ENCODE measurements at places on chromosomes 1 and 21. TPM values are rescaled to one million over a fixed set of nuclear protein-coding genes. Genes with fewer than 3 reads are reported as not detected.

The REN gene
- not detected for polyA plus RNA-seq

The PLEKHN1 gene
- not detected for polyA plus RNA-seq

The DNAJB4 gene
- polyA plus RNA-seq, result 10.1 TPM

The FAM163A gene
- not detected for polyA plus RNA-seq

The GBP6 gene
- 0.04 TPM for polyA plus RNA-seq

The CELA2A gene
- not detected for polyA plus RNA-seq

The ARHGAP30 gene
- 65.9 TPM for polyA plus RNA-seq

The ADORA3 gene
- 0.14 TPM for polyA plus RNA-seq

The NR5A2 gene
- polyA plus RNA-seq, result 0.05 TPM

The LCE2B gene
- not detected for polyA plus RNA-seq

The HNRNPCL4 gene
- not detected for polyA plus RNA-seq

The PTPN7 gene
- polyA plus RNA-seq, result 125 TPM

The AGO4 gene
- polyA plus RNA-seq, result 1.3 TPM

The CFHR1 gene
- not detected for polyA plus RNA-seq

All from GM12878 (cell line).